ENCODE measurements at places on chromosomes 4 and X.
A peak's percentile ranks its signal among the peaks of the same experiment; 100 is the strongest.

DNA sequence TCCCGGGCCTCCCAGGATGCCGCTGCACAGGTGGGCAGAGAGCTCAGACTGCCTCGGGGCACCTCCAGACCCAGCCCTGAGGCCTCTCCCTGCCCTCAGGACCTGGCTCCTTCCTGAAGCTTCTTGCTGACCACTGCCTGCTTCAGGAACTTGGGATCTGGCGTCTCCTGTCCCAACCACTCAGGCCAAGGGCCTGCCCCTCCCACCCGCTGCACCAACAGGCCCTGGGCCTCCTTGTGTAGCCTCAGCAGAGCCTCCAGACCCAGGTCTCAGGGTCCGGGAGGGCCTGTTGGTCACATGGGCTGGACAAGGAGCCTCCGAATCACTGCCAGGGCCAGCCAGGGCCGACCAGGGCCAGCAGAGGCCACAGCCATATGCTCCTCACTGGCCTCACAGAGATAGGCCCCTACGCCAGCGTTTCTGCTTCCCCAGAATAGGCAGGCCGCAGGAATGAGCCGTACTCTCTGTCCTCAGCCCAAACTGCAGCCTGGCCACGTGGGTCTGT is 2.8 kb downstream of the MXD4 start:
- peak; percentile 3 for DNase-seq

- no peak for DNase-seq
Observed at GRCh38 chr4:99324361-99324760, 3.2 kb upstream of the ADH1B start.

DNA sequence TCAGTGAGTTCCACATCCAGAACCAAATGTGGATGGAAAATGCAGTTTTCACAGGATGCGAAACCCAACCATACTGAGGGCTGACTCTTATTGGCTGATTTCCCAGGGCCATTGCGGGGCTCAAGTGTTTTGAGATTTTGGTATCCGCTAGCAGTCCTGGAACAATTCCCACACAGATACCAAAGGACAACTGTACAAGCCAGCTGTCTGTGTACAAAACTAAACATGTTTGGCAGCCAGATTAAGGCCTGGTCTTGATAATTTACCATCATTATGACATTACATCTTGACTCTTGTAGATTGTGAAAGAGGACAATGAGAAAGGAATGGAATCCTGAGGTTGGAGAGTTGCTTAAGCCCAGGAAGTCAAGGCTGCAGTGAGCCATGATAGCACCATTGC is 121.9 kb downstream of the DKK2 start:
- DNase-seq, result no peak

DNA sequence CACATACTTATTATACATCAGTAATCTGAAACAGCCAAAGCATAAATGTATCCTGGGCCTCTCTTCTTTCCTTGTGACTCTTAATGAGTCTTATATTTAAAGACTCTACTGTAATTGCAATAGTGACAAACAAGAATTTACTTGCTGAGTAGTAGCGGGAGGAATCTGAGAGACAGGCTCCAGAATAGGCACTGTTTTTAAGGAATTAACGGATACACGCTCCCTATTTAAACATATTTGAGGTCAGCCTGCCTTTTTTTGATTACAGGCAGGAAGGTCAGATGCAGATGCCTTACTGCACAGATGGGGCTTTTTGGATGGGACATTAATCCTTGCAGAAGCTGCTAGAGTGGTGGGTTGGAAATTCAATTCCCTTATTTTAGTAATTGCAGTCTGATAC is 196.3 kb upstream of the ANXA3 start:
- no peak for DNase-seq

DNA sequence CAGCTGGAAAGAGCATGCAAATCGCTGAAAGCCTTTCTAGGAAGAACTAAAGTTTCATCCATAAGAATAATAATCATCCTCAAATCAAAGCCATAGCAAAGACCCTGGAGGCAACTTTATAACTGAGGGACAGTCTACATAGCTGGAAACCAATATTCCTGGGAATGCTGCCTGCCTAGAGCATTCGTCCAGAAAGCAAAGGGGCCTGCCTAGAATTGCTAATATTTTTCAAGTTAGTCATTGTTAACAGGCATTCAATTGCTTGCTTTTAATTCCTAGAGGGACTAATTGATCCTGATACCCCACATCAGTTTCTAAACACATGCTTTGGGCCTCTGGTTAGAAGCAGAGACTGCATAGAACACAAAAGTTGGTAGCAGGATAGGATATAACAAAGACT is 4.2 kb upstream of the PPARGC1A start:
- no peak for DNase-seq

DNA sequence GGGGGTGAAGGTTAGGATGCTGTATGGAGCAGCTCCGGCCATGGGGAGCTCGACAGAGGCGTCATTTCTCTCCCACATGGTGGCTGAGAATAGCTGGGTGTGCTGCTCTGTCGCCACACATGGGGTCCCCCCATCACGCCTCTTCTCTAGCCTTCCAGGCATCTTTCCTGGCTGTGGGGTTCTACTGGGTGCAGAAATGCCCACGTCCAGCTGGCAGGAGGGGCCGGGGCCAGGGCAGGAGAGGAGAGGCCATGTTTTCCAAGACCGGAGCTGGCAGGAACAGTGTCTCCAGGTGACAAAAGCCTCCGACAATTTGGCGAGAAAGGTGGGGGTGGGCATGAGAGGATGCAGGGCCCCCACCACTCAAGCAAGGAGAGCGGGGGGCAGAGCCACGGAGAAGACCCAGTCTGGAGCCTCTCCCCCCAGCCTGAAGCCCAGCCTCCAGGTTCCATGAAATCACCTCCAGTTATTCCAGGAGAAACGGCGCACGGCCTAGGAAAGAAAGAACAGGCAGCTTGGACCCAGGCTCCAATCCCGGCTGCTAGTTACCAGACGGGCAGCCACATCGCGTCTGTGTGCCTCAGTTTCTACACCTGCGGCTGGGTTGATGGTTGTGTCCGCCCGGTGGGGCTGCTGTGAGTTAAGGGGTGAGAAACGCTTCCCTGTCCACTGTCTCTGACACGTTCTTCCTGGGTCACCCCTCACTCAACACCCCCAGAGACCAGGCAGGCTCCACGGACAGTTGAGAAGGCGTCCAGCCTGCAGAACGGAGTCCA is 27.4 kb upstream of the SPON2 start:
- no peak for DNase-seq

DNA sequence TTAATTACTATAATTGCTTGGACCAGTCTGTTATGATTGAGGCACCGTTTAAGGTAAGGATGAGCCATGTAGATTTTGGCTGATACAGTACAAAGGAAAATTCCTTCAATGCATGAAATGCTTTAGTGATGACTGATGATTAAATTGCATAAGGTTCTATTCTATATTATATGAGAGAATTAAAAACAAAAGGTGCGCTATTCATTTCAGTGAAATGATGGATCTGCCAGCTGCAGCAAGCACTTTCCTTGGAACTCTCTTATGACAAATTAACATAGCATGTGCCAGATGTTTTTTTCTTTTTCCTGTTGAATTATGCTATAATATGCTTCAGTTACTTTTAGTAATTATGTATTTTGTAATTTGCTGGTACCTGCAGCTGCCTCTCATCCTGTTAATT is 98.5 kb downstream of the JADE1 start:
- no peak for DNase-seq

DNA sequence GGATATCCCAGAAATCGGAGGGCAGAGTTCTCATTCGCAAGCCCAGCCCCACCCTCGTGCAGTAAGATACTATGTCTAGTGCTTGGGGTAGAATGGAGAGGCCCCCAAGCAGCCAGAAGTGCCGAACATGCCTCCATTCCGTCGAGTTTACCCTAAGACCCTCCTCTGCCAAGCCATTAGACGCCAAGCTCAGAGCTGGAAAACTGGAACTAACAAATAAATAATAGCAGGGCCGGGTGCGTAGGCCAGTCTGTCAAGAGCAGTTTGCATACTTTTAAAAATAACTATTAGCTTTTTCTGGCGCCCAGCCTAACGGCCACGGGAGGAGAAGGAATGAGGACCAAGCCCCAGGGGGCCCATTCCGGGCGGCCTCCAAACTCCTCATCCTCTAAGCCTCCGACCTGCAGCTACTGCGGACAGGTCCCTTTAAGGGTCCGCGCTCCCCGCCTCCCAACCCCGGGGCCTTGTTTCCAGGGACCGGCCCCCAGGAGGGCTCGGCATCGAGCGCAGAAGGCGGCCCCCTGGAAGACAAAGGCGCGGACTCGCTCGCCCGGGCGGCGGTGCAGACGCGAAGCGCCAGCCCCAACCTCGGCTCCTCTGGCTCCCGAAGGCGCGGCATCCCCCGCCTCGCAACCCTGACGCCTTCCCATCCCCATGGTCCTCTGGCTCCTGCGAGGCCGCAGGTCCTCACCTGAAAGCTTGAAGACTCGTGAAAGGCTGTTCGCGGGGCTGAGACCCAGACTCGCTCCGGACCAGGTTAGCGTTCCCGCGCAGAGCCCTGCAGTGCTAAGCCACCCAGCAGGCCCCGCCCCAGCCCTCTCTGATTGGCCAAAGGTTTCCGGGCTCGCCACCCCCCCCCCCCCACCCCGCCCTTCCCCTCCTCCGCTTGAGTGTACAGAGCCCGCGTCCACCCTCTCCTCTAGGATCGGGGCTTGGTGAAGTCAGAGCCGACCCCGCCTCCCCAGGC is at the start of gene TMSB15A:
Gene TMSB15A, minus strand, starts transcription at position 765 of the 967 bp plus-strand sequence.
- DNase-seq, result peak; percentile 47

DNA sequence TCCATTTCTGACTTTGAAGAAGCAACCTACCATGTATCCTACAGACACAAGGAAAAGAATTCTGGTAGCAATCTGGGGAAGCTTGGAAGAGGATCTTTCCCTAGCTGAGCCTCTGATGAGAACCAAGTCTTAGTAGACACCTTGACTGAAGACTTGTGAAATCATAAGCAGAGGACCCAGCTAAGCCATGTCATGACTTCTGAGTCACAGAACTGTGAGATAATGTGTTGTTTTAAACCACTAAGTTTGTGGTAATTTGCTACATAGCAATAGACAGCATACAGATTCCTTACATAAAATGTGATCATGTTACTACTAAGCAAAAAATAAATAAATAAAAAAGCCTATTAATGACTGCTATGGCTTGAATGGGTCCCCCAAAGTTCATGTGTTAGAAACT is 71.3 kb upstream of the ANKRD50 start:
- no peak for DNase-seq

- DNase-seq, result no peak
Observed at GRCh38 chrX:118480172-118480571, 15.4 kb upstream of the DOCK11 start.

- DNase-seq, result no peak
Observed at GRCh38 chrX:111411983-111412382, at the start of gene DCX. Gene DCX, minus strand, starts transcription at chrX:111412192. Its CDS starts 1,794 bp downstream, at chrX:111410398.

DNA sequence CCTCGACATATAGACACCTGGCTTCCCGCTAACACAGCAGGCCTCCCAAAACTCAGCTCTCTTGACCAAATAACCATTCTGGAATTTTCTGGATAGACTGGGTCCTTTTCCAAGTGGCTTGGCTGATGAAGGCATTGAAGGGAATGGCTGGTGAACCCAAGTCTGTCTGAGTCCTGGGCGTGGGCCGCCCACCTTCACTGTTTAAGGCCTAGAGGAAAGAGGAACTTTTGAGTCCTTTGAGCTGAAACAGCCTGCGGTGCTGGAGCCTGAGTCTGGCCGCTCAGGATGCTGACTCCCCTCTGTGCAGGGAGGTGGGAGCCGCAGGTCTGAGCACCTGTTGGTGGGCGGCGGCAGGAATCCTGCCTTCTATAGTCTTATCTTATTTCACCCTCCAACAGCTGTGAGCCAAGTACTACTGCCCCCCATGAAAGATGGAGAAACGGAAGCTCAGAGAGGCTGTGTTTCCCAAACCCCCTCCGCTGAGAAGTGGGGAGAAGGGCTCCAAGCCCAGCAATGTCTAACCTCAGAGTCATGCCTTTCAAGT is 23.4 kb downstream of the ACOX3 start:
- DNase-seq, result no peak

GRCh38 chr4:143082701-143083100 is 102.0 kb upstream of the USP38 start:
- DNase-seq, result no peak

DNA sequence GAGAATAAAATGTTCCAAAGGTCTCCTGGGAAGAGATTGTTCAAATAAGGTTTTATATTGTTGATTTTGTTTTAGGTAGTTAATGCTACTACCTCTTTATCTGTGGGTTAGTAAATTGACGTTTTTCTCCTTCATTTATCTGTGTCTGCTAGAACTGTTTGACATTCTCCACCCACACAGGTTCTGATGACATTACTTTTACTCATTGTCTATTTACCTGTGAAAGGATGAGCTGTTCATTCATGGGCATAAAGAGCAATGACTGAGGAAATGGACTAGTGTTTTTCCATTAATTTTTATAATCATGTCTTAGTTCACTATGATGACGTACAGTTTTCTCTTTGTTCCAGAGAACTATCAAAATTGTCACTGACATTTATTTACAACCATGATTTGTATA is 75.6 kb downstream of the CPE start:
- DNase-seq, result no peak

- no peak for DNase-seq
Observed at GRCh38 chrX:9871701-9872268, 85.6 kb downstream of the SHROOM2 start.

DNA sequence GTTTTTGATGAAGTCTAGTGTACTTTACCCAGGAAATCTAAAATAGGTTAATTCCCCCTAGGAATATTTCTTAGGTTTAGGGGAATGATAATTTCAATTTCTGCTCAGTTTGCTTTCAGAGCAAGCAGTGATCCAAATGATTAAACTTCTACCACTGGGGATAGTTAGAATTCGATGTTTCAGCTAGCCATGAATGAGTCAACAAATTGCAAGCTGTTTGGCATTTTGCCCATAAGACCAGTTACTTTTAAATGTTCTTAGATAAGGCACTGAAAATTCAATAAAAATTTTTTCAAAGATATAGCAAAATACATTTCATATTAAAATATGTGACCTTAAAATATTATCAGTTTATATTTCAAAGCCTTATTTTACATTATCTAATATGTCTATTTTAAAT is 993.6 kb downstream of the ARAP2 start:
- no peak for DNase-seq

- DNase-seq, result no peak
Observed at GRCh38 chrX:24767557-24767956, 73.8 kb downstream of the POLA1 start.

DNA sequence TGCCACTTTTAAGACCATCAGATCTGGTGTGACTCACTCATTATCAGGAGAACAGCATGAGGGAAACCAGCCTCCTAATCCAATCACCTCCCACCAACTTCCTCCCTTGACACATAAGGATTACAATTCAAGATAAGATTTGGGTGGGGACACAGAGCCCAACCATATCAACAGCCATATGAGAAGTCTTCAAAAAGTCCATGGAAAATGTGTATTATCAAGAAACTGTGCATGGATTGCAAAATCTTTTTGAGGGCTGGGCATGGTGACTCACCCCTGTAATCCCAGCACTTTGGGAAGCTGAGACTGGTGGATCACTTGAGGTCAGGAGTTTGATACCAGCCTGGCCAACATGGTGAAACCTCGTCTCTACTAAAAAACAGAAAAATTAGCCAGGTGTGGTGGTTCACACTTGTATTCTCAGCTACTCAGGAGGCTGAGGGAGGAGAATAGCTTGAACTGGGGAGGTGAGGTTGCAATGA is 17.8 kb upstream of the RPL39 start:
- DNase-seq, result no peak

DNA sequence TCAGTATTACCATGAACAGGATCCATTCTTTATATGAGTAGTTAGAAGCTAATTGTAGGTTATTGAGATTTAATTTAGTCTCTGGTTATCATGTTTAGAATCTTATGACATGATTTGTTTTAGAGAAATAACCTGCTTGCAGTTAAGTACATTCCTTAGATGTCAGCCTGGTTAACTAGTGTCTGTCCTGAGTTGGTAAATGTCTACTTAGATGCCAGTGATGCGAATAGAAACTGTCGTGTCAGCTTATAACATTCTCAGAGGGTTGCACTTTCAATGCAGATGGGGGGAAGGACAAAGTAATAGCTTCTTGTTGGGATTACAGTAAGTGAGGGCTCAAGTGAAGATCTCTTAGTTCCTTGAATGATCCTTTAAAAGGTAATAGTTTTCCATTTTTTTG is 227.8 kb upstream of the SPRY1 start:
- no peak for DNase-seq

Data from activated gamma-delta T cell treated with Interleukin-2 at 50 U/mL for 16 hours (primary cell).